Stimulated activated CD4-positive, alpha-beta T cell treated with anti-CD3 and anti-CD28 coated beads, TNF-alpha, amount 100 ng/mL, for 24 hours (primary cell): ENCODE measurements at places on chromosomes 12 and 14.

- no peak for DNase-seq
Measured at GRCh38 chr12:122072031-122072970, 6.3 kb upstream of the MLXIP start.

- DNase-seq, result no peak
Measured at GRCh38 chr12:115185506-115185905, 501.5 kb upstream of the TBX3 start.

DNA sequence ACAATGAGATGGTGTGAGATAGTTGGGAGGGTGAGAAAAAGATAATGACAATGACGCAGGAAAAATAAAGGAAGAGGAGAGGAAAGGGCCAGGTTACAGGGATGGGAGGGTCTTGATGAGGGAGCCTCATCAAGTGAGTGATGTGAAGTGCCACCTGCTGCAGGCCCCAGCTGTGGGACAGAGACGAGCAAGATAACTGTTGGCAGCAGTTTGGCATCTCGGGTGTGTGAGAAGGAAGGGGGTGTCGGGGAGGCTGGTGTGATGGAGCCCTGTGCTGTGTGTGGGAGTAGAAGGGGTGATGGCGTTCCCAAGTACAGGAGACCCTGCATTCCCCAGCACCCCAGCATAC is 11.4 kb upstream of the TAC3 start:
- DNase-seq, result no peak

DNA sequence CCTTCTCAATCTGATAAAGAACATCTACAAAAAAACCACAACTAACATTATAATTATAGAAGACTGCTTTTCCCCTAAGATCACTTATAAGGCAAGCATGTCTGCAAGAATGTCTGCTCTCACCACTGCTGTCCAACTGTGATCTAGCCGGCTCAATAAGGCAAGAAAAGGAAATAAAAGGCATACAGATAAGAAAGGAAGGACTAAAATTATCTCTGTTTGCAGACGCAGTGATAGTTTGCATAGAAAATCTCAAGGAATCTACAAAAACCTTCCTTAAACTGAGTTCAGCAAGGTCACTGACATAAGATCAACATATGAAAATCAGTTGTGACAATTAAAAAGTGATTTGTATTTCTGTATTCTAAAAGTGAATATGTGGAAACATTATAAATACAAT is 138.0 kb upstream of the EGLN3 start:
- no peak for DNase-seq

GRCh38 chr12:88793096-88793495 is 212.8 kb upstream of the KITLG start:
- no peak for DNase-seq

- DNase-seq, result no peak
Measured at GRCh38 chr14:45633220-45633984, 380.4 kb upstream of the MIS18BP1 start.

GRCh38 chr12:22250762-22251161 is 83.7 kb downstream of the ST8SIA1 start:
- no peak for DNase-seq

GRCh38 chr12:89051065-89051677 is 301.1 kb downstream of the DUSP6 start:
- DNase-seq, result no peak

GRCh38 chr12:76399040-76399439 is 50.8 kb upstream of the BBS10 start:
- DNase-seq, result no peak

GRCh38 chr12:111450676-111451075 is 45.0 kb downstream of the SH2B3 start:
- no peak for DNase-seq

DNA sequence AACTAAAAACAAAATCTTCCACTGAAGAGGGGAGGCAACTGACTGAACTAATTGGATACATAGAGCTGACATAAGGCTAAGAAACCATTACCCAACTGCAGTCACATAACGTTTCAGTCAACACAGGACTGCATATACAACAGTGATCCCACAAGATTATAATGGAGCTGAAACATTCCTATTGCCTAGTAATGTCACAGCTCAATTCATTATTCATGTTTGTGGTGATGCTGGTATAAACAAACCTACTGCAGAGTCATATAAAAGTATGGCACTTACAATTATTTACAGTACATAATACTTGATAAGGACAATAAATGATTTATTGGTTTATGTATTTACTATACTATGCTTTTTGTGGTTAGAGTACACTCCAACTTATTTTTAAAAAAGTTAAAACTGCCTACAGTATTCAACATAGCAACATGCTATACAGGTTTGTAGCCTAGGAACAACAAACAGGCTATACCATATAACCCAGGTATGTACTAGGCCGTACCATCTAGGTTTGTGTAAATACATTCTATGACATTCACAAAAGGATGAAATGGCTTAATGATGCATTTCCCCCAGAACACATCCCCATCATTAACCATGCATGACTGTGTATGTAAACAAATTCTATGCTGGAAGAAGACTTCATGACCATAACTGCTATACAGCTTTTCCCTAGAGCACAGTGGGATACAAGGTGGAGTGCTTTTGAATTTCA is 4.3 kb downstream of the NAP1L1 start:
- no peak for DNase-seq

- DNase-seq, result no peak
Measured at GRCh38 chr14:31320922-31321766, 99.2 kb downstream of the HEATR5A start.

- DNase-seq, result no peak
Measured at GRCh38 chr12:75982979-75983660, 48.5 kb downstream of the PHLDA1 start.

- no peak for DNase-seq
Measured at GRCh38 chr12:98403936-98404335, 111.5 kb upstream of the TMPO start.

DNA sequence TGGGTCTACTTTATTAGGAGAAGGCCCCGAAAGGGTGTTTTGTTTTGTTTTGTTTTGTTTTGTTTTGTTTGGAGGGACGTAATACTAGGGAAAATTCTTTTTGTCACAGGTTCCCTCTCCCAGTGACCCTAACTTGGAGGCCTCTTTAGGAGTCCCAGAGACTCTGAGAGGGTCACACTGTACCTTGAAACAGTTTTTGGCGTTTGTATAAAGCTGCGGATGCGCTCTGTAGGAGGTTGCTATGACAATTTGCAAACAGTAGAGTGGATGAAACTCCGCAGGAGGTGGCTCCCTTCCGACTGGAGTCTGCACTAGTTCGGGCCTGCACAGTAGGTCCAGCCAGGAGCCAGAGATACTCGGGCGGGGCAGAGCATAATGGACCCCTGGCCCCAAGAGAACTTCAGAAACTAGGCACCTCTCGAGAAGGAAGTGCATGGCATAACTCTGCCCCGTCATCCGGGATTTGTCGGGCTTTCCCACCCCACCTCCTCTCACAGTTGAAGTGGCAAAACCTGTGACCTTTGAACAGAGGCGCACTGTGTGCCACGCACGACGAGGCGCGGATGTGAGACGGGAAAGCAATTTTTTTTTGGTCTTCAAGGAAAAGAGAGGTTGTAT is 1.3 kb upstream of the DYRK2 start:
- DNase-seq, result no peak

DNA sequence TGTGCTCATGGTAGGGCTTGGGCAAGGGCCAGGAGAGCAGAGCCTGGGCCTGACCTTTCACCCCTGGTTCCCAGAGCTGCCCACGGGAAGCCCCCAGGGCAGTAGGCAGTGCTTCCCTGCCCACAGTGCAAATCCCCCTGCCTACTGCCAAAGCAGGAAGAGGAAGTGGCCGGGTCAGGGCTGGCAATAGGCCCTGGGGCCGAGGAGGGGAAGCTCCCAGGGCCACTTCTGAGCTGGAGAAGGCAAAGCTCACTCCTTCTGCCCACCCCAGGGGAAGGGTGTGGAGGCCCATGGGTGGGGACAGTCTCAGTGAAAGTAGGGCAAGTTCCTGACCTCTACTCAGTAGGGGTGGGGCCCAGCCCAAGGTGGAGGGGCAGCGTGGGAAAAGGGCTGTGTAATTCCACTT is 5.4 kb upstream of the NR4A1 start:
- no peak for DNase-seq

- no peak for DNase-seq
Measured at GRCh38 chr12:105164068-105164467, 56.5 kb downstream of the WASHC4 start.

DNA sequence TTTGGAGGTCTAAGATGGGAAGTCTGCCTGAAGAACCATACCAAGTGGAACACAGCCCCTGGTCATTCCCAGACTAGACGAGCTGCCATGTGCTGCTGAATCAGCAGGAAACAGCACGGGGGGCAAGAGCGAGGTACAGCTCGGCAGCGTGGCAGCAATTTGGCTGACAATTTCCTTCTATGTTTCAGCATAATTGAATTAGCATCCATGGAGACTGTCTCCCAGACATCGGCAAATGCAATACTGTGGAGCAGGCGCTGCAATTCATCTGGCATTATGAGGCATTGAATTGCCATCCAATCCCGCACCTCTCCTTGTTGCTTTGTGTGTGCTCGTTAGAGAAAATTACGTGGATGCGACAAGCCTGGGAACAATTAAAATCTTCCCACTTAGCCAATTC is 46.0 kb upstream of the CCDC60 start:
- DNase-seq, result no peak

DNA sequence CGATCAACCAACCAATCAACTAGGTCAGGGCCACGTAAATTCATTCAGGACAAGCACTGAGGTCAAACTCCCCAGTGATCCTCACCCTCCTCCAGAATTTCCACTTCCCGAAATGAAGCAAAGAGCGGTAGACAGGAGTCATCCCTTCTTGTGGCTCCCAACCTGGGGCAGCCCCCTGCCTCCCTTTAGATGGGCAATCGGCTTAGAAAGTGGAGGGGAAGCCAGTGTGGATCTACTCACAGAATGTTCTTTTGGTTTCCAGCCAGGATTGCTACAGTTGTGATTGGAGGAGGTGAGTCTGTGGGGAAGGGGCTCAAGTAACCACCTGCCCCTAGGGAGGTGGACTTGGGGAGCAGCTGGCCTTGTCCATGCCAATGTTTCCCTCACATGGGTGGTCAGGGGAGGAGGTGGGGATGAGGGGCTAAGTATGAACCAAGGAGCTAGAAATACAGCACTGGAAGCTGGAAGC is 4.1 kb downstream of the IFI27 start:
- no peak for DNase-seq

DNA sequence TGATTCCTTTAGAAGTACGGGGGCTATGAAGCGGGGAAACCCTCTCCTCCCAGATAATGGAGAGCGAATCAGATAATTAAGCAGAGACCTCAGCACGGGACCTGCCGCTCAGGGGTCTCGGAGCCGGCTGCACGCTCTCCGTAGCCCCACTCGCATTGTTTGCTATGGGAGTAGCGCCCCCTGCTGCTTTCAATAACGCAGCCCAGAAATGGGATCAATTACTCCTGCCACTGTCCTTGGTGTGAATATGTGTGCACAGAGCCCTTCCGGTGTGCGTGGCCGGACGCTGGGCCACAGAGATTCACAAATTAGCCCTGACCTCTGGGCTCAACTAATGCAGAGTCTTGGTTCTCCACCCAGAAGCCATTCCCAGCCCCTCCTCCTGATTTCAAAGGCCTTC is 76.4 kb upstream of the TMEM132C start:
- DNase-seq, result no peak

DNA sequence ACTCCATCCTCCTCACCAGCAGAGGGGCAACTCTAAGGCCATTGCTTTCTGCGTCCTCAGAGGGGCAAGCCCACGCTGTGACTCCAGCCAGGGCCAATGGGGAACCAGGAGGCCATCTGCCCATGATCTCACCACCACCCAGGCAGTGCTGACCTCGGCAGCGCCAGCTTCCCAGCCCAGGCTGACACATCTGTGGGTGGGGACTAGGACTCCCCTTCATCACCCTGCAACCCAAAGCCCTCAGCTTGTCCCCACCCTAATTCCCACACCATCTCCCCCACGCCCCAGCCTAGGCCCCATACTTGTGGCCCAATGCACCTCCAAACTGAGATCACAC is 58.6 kb downstream of the VWF start:
- DNase-seq, result no peak

- DNase-seq, result no peak
Measured at GRCh38 chr12:53476769-53477209, 22.5 kb downstream of the MAP3K12 start.

- no peak for DNase-seq
Measured at GRCh38 chr12:40692765-40693206, 547 bp downstream of the CNTN1 start.

GRCh38 chr14:32940066-32940651 is 1.5 kb downstream of the NPAS3 start:
- no peak for DNase-seq

DNA sequence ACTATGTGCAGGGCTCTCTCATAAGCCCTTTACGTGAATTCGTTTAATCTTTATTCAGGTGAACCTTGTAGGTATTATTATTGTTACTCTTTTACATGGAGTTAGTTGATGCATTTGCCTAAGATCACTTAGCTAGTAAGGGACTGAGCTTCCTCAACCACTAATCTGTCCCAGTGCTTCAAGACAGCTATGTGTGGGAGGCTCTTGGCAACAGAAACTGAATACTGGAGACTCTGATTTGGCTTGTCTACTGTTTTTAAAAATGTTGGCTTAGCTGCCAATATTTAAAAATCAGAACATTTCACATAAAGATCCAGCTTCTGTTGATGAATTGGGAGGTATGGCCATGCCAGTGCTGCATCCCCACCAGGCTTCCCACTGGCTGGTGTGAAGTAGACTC is 6.8 kb downstream of the KNTC1 start:
- DNase-seq, result no peak

- no peak for DNase-seq
Measured at GRCh38 chr14:95128140-95128539, 29.2 kb downstream of the DICER1 start.

GRCh38 chr14:32947792-32948191 is 9.1 kb downstream of the NPAS3 start:
- DNase-seq, result no peak

DNA sequence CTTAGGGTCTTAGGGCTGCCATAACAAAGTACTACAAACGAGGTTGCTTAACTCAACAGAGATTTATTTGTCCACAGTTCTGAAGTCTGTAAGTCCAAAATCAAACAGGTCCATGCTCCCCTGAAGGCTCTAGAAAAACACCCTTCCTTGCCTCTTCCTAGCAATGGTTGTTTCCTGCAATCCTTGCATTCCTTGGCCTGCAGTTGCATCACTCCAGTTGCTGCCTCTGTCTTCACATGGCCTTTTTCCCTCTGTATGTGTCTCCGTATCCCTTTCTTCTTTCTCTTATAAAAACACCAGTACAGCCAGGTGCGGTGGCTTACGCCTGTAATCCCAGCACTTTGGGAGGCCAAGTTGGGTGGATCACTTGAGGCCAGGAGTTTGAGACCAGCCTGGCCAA is 17.4 kb downstream of the KCNMB4 start:
- DNase-seq, result no peak

DNA sequence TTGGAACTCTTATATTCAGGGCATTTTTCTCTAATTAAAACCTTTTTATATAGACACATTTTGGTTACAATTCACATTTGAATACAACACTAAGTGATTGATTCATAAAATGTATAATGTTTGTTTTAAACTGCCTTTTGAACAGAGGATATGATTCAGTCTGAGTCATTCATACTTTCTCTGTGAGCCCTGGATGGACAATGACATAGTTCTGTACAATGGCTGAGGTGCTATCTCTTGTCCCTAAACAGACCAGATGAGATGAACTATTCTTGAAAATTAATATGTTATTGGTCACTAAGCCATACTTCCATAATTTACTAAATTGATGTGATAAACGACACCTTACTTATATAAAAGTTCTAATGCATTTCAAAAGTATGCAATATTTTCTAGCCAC is 199.7 kb upstream of the ATXN7L3B start:
- DNase-seq, result no peak
